Stimulated activated CD4-positive, alpha-beta T cell treated with anti-CD3 and anti-CD28 coated beads, TNF-alpha, amount 100 ng/mL, for 1 hour (primary cell): ENCODE measurements at places on chromosomes 4 and X.

- DNase-seq: no peak
Measured at GRCh38 chr4:153246446-153247115, 42.3 kb downstream of the TRIM2 start.

GRCh38 chr4:63348735-63349673 lies 1060.2 kb downstream of the TECRL start:
- DNase-seq: no peak

DNA sequence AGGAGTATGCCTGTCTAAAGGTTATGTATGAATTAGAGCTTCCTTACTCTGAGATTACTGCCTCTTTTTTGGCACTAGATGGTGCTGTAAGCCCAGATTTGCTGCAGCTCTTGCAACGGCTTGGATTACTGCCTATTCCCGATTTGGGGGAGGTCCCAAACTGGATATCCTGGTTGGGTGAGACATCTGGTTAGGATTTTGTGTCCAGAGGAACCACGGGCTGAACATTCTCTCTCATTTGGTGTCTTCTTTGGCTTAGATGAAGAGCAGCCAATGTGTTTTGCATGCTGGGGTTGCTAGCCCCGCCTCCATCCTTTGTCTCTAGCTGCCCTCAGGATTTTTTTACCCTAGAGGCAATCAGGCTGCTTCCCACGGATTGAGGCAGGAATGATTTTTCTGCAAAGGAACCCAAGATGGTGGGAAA lies 31.9 kb downstream of the F8A1 start:
- no peak for DNase-seq

- DNase-seq: no peak
Measured at GRCh38 chr4:56038487-56039162, 89.9 kb downstream of the CEP135 start.

- DNase-seq: no peak
Measured at GRCh38 chr4:112085156-112086035, 59.9 kb upstream of the FAM241A start.

GRCh38 chr4:60296386-60296785 lies 903.7 kb upstream of the ADGRL3 start:
- no peak for DNase-seq

GRCh38 chr4:112277220-112277619 lies 8.5 kb downstream of the TIFA start:
- no peak for DNase-seq

DNA sequence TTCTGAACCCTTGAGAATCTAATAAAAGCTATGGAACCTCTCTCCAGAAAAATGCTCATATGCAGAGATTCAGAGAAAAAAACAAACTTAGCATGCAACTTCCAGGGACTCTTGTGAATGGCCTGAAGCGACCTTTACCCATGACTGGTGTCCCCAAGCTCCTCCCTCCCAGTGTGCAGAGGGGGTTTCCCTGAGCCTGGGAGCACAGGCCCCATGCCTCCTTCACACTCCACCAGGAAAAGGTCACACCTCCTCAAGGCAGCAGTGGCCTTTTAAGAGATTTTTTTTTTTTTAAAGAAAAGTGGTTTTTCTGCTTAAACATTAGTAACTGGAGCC lies 13.3 kb upstream of the UBA6 start:
- no peak for DNase-seq

GRCh38 chrX:70432936-70433847 lies 10.1 kb downstream of the GDPD2 start:
- no peak for DNase-seq

DNA sequence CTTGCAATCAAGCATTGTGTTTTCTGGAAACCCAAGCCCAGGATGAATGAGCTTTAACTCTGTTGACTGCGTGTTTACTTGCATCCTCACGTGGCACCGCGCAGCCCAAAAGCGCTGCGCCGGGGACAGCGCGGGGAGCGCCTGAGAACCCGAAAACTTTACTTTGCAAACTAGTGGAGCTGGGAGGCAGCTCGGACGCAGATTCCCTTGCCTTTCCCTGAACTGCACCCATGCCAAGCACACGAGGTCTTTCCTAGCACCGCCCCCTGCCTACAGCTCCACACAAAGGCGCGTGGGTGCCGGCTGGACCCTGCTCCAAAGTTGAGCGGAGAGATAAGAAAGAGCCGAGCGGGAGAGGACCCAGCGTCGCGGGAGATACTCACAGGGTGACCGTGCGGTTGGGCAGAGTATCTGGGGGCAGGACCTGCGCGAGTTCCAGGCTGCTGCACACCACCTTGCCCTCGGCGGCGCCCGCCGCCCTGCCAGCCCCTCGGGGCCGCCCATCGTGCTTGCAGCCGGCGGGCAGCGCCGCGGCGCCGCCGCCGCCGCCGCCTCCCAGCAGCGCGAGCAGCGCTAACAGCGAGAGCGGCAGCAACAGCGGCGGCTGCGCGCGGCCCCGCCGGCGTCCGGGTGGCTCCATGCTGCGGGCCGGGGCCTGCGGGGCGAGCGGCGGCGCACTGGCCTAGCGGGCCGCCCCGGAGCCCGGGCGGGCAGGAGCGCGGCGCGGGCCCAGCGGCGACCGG lies 550 bp downstream of the ADGRA3 start:
- no peak for DNase-seq

DNA sequence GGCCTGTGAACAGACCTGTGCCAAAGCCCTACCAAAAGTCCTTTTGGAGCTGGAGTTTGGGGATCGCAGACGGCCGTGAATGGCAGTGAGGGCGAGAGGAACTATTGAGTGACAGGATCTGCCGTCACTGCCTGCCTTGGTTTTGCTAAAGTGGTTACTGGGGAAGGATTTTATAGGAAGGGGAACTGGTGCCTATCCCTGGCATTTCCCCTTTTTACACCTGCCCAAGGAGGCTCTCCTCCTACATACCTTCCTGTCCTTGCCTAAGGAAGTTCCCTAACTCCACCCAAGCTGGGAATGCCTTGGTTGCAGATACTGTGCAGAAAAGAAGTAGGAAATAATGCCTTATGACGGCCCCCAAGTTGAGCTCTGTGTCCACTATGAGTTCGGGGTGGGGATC lies 14.5 kb downstream of the LONRF3 start:
- DNase-seq: no peak

GRCh38 chr4:156686120-156686519 lies 285.5 kb downstream of the PDGFC start:
- no peak for DNase-seq

- no peak for DNase-seq
Measured at GRCh38 chr4:125433453-125433852, 118.7 kb downstream of the FAT4 start.

DNA sequence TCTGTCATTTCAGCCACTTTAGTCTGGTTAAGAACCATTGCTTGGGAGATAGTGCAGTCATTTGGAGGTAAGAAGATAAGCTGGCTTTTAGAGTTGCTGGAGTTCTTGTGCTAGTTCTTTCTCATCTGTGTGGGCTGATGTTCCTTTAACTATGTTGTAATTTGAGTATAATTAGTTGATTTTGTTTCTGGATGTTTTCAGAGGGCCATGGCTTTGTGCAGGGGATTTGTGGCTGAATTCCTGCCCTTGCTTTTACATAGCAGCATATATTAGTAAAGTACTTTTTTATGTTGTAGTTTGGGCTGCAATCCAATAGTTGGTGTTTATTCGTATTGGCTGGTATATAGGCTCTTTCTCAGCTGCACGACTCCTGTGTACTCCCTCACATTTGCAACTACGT lies 339.6 kb downstream of the ANKRD50 start:
- DNase-seq: no peak

GRCh38 chr4:107666134-107666533 lies 53.9 kb downstream of the PAPSS1 start:
- no peak for DNase-seq

DNA sequence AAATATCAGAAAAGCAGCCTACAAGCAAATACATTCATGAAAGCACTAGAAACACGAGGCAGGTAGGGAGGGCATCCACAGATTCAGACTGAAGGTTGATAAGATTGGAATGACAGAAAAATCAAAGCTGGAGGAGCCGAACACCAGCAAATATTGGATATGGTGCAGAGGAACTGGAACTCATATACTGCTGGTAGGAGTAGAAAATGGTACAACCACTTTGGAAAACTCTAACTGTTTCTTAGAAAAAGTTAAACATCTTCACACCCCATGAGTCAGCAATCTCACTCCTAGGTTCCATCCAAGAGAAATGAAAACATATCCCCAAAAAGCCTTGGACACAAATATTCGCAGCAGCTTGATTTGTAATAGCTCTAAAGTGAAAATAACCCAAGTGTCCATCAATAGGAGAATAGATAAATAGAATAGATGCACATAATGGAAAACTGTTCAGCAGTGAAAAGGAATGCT lies 27.1 kb downstream of the CD99L2 start:
- no peak for DNase-seq

DNA sequence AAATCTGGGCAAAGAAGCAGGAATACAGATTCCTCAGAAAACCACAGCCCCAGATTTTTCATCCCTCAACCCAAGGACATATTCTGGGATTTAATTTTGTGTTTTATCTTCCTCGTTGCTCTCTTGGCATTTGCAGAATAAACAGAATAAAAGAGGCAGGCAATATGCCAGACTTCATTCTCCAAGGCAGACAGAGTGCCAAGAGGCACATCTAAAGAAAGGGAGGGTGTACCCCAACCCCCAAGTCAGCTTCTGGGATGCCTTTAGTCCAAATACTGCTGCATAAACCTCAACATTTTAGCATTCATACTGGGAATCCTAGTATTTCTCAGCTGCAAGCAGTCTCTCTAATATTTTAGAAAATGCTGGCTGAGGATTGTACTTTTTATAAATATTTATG lies 629.2 kb downstream of the KLHL13 start:
- no peak for DNase-seq

DNA sequence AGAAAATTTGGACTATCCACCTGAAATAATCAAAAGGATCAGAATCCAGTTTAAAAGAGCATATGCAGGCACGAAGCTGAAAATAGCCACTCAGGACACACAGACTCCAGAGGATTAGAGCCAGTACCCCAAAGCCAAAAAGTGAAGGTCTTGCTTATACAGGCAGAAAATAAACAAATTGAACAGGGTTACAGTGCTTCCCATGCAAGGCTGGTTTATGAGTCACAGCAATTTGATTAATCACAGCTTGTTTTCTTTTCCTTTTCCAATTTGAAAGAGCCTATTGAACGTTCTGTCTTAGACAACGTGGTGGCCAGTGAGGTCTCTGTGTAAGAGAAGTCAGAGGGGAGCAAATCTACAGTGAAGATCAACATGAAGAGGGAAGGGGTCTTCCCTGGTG lies 10.2 kb downstream of the HGFAC start:
- no peak for DNase-seq

DNA sequence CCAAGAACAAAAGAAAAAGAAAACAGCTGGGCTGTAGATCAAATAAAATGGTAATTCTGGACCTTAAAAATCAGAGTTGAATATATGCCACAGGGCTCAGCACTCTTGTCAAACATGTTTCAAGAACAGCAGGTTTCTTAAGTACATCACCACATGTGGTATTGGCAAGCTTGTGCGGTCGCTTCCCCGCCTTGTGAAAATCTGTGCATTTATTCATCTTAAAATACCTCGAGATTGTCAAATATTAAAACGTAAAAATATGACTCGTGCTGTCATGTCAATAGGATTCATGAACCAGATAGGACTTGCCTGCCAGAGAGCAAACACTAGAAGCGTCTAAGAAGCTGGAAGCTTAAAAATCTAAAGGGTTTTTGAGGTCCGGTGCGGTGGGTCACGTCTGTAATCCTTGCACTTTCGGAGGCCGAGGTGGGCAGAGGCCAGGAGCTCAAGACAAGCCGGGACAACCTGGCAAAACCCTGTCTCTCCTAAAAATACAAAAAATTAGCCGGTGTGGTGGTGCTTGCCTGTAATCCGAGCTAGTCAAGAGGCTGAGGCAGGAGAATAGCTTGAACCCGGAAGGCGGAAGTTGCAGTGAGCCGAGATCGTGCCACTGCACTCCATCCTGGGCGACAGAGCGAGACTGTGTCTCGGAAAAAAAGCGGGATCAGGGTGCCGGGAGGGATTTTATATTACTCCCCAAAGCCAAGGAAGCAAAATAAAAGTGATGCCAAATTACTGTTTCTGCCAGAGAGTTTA lies 40.2 kb upstream of the TMEM154 start:
- no peak for DNase-seq

DNA sequence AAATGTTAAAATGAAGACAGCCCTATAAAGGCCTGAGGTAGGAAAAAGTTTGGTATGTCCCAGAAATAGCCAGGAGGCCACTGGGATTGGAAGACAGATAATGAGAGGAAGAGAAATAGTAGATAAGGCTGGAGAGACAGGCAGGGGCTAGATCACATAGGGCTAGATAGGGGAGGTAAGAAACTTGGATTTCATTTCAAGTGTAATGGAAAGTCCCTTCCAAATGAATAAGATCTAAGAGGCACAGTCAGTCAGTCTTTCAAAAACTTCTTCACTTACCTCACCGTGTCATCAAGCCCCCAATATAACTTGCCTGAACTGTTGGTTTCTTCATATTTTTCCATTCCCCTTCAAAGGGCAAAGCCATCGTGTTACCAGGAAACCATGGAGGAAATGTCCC lies 121.8 kb downstream of the SPCS3 start:
- no peak for DNase-seq

DNA sequence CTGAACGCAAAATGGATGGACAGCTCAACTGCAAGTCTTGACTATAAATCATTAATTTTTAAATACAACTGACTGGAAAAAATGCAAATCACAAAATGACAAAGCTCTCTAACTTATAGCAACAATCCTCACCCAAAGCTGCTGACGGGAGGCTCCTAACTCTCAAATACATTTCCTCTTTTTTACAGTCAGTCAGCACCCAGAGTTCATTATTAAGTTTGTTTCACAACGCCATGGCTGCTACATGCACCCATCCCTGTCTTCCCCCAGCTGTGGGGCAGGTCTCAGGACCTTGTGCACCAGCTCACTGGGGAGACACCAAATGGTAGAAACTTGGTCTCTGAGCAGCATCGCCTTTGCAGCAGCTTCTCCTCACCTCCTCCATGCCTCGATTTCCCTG lies 97.6 kb downstream of the SLC34A2 start:
- no peak for DNase-seq

- no peak for DNase-seq
Measured at GRCh38 chr4:10690185-10690907, 5.8 kb upstream of the CLNK start.

GRCh38 chrX:1425381-1425780 lies 27.3 kb downstream of the ASMTL start:
- DNase-seq: no peak
